ENCODE measurements at places on chromosomes 4 and X.

DNA sequence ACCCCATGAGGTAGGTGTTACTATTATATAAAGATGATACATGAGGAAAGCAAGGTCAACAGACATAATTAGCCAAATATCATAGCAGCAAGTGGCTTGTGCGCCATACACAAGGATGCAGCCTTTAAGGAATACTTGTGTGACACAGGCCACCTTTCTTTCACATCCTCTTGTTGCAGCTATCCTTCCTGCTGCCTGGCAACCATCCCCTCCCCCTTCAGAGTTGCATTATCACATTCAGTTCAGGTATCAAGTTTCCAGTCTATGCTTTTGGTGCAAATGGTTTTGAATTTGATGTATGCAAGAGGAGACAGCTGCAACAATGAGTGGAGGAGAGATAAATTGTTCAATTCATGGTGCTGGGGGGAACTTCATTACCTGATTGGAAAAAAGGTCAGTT, 6.4 kb downstream of the ZCCHC18 start:
- DNase-seq = no peak

- DNase-seq = no peak
Measured at GRCh38 chrX:48616576-48616975, 19.3 kb downstream of the WDR13 start.

GRCh38 chr4:159169404-159170302, 66.8 kb downstream of the RAPGEF2 start:
- DNase-seq = no peak

DNA sequence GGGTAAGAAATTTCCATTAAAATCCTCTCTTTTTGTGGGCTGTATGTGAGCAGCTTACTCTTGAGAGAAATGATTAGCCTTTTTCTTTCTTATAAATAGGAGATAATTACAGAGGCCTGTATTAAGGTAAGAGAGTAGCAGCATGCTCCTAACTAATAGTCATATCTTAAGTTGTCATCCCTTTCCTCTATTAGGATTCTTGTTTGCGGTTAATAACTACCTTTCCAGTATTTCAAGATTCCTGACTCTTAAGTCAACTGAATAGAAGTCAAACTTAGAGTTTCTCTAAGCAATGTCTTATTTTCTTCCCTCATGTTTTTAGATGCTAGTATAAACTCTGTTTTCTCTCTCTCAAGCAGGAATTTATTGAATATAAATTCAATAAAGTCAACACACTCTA, 139.9 kb upstream of the GPRIN3 start:
- DNase-seq = no peak

DNA sequence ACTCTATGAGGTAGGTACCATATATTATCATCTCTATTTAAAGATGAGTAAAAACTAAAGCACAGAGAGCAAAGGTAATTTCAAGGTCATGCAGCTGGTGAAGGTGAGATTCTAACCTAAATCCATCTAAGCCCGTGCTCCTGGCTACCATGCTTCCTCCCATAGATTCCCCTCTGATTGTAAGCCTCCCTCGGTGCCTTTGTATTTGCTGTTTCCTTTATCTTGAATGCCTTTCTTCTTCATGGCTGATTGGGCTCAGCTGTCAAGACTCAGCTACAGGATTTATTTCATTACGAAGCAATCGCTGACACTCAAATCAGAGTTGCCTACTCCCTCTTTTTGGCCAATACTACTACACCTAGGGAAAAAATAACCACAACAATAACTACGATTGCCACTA, 217.1 kb downstream of the ARAP2 start:
- no peak for DNase-seq
